OCI-LY7 (cell line): ENCODE measurements at places on chromosomes 1 and 21. TPM values are rescaled to one million over a fixed set of nuclear protein-coding genes. Genes with fewer than 3 reads are reported as not detected.

NHLH1 gene
- total RNA-seq = 0.65 and 0.68 TPM in 2 replicates

BMP8B gene
- total RNA-seq = 0.24 and 0.34 TPM in 2 replicates

RCSD1 gene
- 161 and 180 TPM in 2 replicates for total RNA-seq

CSF3R gene
- total RNA-seq = not detected in 2 replicates

CRABP2 gene
- 1.5 and 2.1 TPM in 2 replicates for total RNA-seq

OXCT2 gene
- total RNA-seq = 0.17 TPM in 1 of 2 replicates, not detected in the other

AMY1B gene
- total RNA-seq = not detected in 2 replicates

KRTAP26-1 gene
- not detected in 2 replicates for total RNA-seq

PODN gene
- not detected in 2 replicates for total RNA-seq

OR2L5 gene
- total RNA-seq = not detected in 2 replicates

TAL1 gene
- total RNA-seq = not detected in 2 replicates
